ENCODE measurements at places on chromosomes 2 and 18.

GRCh38 chr18:21481739-21482138 is 118.8 kb downstream of the ESCO1 start:
- no peaks in the 10 kb centered on the region for H3K27me3 ChIP-seq
- no peak overlapping the region for H3K4me3 ChIP-seq
- H3K36me3 ChIP-seq, result no peaks in the 10 kb centered on the region
- DNase-seq, result no peak
- H3K27ac ChIP-seq, result no peak overlapping the region

- H3K4me1 ChIP-seq, result no peaks in the 10 kb centered on the region
- H3K27me3 ChIP-seq, result no peaks in the 10 kb centered on the region
- no peak for DNase-seq
- no peak overlapping the region for H3K27ac ChIP-seq
Observed at GRCh38 chr18:11795916-11796315, 55.3 kb upstream of the CHMP1B start.

DNA sequence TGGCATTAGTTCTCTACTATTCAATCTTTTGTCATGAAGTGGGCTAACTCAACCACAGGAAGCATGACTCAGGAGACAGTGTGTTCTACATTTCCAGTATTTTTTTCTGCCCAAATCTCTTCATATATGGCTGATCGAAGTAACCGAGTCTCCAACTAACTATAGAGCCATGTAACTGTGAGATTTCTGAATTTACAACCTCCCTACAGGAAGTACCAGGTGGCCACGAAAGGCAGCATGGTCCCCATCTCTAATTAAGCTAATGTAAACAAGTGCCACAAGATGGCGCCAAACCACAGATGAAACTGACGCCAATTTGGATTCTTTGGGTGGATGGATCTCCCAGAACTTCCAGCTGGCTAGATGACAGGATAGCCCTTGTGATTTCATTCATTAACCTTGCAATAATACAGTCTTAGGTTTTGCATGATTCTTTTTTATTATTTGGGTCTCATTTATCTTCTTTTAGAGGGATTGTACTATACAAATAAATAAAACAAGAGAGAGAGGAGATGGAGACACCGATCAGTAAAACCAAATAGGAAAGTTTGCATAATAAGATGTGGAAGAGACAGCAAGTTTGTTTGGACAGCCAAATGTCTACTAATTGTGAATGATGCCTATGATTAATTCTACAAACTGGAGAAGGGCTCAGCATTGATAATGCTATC is 18.3 kb upstream of the ARHGAP15 start:
- no peak overlapping the region for H3K4me3 ChIP-seq
- peak; percentile 59 for DNase-seq
- H3K27ac ChIP-seq, result no peak overlapping the region
- H3K27me3 ChIP-seq, result no peaks in the 10 kb centered on the region
- H3K4me1 ChIP-seq, result no peaks in the 10 kb centered on the region
- no peaks in the 10 kb centered on the region for H3K36me3 ChIP-seq

- H3K27me3 ChIP-seq, result no peaks in the 10 kb centered on the region
- H3K27ac ChIP-seq, result no peak overlapping the region
- no peaks in the 10 kb centered on the region for H3K36me3 ChIP-seq
- no peak for DNase-seq
- no peak overlapping the region for H3K4me3 ChIP-seq
- H3K4me1 ChIP-seq, result peaks cover 27% of the 10 kb centered on the region
Observed at GRCh38 chr2:144458541-144458940, 61.4 kb downstream of the ZEB2 start.

GRCh38 chr2:128596396-128597120 is 277.9 kb upstream of the HS6ST1 start:
- H3K4me3 ChIP-seq, result no peak overlapping the region
- H3K4me1 ChIP-seq, result no peaks in the 10 kb centered on the region
- no peak for DNase-seq

GRCh38 chr2:120525056-120526046 is 179.4 kb downstream of the INHBB start:
- H3K4me3 ChIP-seq, result no peak overlapping the region
- H3K36me3 ChIP-seq, result no peaks in the 10 kb centered on the region
- H3K27me3 ChIP-seq, result peaks cover 71% of the 10 kb centered on the region
- no peak overlapping the region for H3K27ac ChIP-seq

GRCh38 chr2:188430705-188431104 is 139.0 kb downstream of the GULP1 start:
- H3K36me3 ChIP-seq, result no peaks in the 10 kb centered on the region
- no peaks in the 10 kb centered on the region for H3K4me1 ChIP-seq
- H3K4me3 ChIP-seq, result no peak overlapping the region
- no peaks in the 10 kb centered on the region for H3K27me3 ChIP-seq
- no peak overlapping the region for H3K27ac ChIP-seq

All from astrocyte (in vitro differentiated cells and primary cell).